ENCODE measurements at places on chromosomes 4 and X.
A peak's percentile ranks its signal among the peaks of the same experiment; 100 is the strongest.

- no peak for DNase-seq
Measured at GRCh38 chr4:113997206-113997605, 17.8 kb upstream of the ARSJ start.

- peak; percentile 57 for DNase-seq
Measured at GRCh38 chr4:156695163-156695562, 276.4 kb downstream of the PDGFC start.

- no peak for DNase-seq
Measured at GRCh38 chr4:42225286-42225685, 72.8 kb upstream of the BEND4 start.

DNA sequence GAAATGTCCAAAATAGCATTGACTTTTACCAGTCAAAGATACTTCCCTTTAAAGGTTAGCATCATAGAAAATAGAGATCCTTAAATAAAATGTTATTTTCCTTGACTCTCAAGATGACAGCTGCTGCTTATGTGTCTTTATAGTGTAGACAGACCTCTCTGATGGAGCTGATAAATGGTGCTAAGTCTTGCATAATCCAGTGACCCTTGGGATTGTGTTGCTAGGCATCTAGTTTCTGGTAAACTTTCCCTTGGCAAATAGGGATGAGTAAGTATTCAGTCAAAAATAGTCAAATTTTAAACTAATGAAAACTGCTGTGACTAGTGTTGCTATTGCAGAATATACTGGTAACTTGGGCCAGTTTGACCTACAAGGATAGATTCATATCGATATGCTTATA, 53.6 kb downstream of the MBNL3 start:
- DNase-seq, result no peak
